Brain pericyte (primary cell): ENCODE measurements at places on chromosomes 13 and 19.
A peak's percentile ranks its signal among the peaks of the same experiment; 100 is the strongest.

DNA sequence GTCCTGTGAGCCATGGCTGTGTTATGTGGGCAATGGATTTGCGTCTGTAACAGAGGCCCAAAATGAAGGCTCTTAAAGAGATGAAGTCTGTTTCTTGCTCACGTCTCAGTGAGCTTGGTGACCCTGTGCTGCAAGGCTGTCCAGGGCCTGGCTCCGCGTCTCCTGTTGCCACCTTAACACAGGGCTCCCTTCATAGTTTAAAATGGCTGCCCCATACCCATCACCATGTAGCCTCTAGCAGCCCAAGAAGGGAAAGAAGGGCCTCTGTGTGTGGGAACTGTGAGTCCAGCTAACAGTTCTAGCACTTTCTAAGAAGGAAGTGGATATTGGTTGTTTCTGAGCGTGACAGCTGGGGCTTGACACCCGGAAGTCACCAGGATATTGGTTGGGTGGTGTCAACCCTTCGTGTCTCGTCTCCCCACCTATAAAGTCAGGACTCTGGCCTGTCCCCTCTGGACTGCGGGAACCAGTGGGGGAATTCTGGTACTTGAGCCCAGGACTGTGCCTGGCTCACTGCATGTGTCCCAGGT, 20.9 kb downstream of the TMED1 start:
- DNase-seq, result no peak

- no peak for DNase-seq
Measured at GRCh38 chr13:51821606-51822005, 17.6 kb upstream of the DHRS12 start.

DNA sequence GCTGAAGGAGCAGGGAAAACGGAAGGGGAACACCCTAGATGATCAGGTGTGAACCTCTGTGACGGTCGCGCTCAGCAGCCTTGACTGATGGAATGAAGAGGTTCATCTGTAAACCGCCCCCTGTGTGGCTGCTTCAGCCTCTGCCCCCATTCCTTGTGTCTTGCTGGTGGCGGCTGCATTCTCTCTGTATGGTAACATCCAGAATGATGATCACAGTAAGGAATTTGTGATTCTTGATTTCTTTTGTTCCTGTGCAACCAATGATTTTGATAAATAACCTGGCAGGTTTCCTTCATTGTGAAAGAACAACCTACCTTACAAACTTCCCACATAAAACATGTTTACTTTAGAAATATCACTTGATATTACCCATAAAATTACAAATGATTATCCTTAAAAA, 118.7 kb upstream of the MCF2L start:
- DNase-seq, result no peak

DNA sequence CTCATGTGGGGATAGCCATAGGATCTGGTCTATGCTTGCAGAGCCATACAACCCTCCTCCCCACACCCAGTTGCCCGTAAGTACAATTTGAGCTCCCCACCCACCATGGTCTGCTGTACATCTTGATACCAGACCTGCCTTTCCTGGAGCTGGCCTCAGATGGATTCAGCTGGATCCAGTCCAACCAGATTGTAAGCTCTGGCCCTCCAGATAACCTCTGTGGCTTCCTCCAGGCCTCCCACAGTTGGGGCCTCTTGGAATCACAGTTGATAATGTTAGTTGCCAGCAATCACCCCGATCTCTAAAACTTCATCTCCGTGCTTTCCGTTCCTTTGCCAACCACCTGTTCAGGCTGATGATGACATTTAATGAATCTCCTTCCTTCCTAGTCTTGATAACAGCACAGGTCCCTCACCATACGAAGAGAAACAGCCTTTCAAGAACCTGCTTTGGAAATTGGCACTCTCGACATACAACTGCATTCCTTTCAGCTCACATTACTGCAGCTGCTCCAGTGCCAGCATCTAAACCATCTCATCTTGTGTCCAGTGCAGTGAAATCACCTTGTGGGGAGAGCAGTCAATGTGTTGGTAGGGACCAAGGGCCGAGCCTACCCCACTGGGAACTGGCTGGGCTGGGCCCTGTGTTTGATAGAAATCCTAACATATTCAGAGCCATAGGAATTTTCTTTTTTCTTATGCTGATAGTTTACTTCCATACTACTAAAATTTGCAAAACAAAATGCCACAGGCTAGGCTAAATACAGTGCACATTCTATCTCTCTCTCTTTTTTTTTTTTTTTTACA, 15.1 kb upstream of the FOXO1 start:
- no peak for DNase-seq

DNA sequence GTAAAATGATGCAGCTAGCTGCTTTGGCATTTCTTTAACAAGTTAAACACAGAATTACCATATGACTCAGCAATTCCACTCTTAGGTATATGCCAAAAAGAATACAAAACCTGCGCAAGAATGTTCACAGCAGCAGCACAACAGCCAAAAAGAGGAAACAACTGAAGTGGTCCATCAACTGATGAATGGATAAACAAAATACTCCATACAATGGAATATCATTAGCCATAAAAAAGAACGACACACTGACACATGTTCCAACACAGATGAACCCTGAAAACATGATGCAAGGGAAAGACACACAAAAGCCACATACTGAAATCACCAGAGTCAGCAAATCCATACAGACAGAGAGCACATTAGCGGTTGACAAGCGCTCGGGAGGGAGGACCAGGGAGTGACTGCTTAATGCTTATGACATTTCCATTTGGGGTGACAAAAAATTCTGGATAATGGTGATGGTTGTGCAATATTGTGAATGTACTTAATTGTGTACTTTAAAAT, 3.0 kb downstream of the PCID2 start:
- no peak for DNase-seq

GRCh38 chr13:77600701-77601100, 65.2 kb downstream of the SCEL start:
- no peak for DNase-seq

GRCh38 chr13:50400035-50400726, 384.9 kb downstream of the KCNRG start:
- DNase-seq, result no peak

DNA sequence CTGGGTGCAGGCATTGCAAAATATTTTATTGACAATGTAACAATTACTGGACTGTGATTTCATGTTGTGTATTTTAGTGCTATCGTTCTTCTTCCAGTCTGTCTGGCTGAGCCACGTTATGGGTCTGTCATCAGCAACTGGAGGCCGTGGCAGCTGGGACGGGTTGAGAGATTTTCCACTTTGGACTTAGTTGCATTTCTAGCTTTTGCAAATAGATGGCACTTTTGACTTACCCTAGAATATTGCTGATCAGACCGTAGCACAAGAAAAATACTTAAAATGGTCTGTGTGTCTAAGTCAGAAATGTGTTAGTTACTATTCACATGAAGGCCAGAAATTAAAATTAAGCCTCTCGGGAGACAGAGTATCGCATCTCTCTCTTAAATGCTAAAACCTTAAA, 211.1 kb downstream of the TEX29 start:
- no peak for DNase-seq

GRCh38 chr19:1115646-1116420, 12.0 kb downstream of the GPX4 start:
- no peak for DNase-seq

GRCh38 chr13:107231944-107232343, 664.0 kb upstream of the ARGLU1 start:
- no peak for DNase-seq

DNA sequence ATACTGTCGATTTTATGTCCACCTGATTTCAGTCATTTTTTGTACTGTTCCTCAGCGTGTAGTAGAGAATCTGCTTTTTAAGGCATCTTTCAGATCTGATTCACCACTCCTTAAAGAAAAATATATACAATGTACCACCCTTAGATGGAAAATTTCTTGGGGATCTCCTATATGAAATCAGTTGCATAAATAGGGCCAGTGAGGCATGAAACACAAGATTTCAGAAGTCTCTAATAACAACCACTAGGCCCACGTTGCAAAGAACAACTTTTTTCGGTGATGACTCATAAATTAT, 1.4 kb downstream of the USP12 start:
- DNase-seq, result peak; percentile 32

GRCh38 chr19:5048727-5049553, 80.0 kb downstream of the KDM4B start:
- no peak for DNase-seq

DNA sequence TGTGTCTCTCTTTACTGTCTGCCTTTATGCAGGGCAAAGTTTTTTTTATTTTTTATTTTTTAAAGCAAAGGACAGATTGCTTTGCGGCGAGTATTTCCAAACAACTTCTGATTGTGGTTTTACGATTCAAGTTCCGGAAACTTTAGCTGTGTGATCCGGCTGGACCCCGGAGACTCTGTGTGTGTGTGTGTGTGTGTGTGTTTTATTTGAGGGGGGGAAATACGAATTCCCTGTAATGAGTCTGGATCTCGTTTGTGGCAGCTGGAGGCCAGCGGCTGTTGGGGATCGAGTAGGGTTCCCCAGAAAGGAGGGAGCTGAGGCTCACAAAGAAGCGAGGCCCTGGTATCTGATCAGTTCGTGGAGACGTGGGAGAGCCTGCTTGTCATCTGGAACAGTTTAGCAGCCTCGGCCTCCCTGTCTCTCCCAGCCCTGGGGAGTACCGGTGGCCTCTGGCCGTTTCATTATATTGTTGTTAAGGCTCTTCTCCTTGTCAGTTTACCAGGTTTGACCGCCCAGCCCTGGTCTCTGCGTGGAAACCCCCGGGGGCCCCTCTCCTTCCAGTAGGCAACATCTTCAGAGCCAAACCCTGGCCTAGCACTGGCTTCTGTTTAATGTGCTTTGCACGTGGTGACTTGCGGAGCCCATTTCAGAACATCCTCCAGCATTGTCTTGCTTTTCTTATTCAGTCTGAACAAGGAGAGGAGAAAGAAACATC, 1.3 kb downstream of the FARP1 start:
- DNase-seq, result no peak

GRCh38 chr19:6551607-6552450, 21.0 kb downstream of the TNFSF9 start:
- no peak for DNase-seq

GRCh38 chr13:49495783-49496762, at the start of gene PHF11:
TSS of gene PHF11 (plus strand) at chr13:49495953. CDS start at chr13:49496002, 49 bp downstream.
- DNase-seq, result no peak
